Endothelial cell of umbilical vein (primary cell): ENCODE measurements at places on chromosomes 2 and 18. TPM values are rescaled to one million over a fixed set of nuclear protein-coding genes. Genes with fewer than 3 reads are reported as not detected.
A peak's percentile ranks its signal among the peaks of the same experiment; 100 is the strongest.

GRCh38 chr2:71150082-71150816, 19.8 kb downstream of the MPHOSPH10 start:
- DNase-seq, result no peak

- no peak for DNase-seq
Observed at GRCh38 chr18:23250893-23251656, 115.8 kb downstream of the CABLES1 start.

- peak; percentile 67 for DNase-seq
Observed at GRCh38 chr18:5424903-5425664, 118.7 kb downstream of the EPB41L3 start.

The ANKRD30B gene
- polyA plus RNA-seq, result not detected in 2 replicates
